ENCODE measurements at places on chromosomes 3 and 15. TPM values are rescaled to one million over a fixed set of nuclear protein-coding genes. Genes with fewer than 3 reads are reported as not detected.

The SLC9C1 gene
- not detected for total RNA-seq

- H3K4me3 ChIP-seq: no peak overlapping the region
- H3K4me1 ChIP-seq: peaks cover 14% of the 10 kb centered on the region
- H3K27ac ChIP-seq: peak overlapping the region; percentile 1
- DNase-seq: no peak
- no peaks in the 10 kb centered on the region for H3K36me3 ChIP-seq
- H3K27me3 ChIP-seq: no peaks in the 10 kb centered on the region
Observed at GRCh38 chr3:106711650-106712049, 665.6 kb upstream of the CCDC54 start.

The GOLGA8J gene
- total RNA-seq: not detected

DNA sequence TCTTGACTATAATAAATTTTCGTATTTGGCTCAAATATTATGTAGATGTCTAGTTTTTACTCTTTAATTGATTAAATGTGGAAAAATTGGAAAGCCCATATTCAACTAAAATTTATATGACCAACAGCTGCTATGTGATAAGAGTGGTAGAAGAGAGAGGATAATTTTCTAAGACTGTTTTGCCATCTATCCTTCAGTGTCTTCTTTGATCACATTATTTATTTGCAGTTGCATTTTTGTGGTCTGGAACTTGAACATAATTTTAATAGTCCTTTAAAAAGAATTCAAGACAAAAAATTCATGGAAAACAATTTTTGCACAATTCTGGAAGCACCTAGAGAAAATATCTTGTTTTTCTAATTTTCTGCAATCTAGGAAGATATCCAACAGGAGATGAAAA lies 213.3 kb upstream of the THBS1 start:
- no peak overlapping the region for H3K4me3 ChIP-seq
- peaks cover 42% of the 10 kb centered on the region for H3K4me1 ChIP-seq
- H3K27me3 ChIP-seq: no peaks in the 10 kb centered on the region
- H3K27ac ChIP-seq: no peak overlapping the region

GRCh38 chr15:59332009-59332408 lies 40.7 kb downstream of the MYO1E start:
- H3K27me3 ChIP-seq: no peaks in the 10 kb centered on the region
- no peak overlapping the region for H3K4me3 ChIP-seq
- H3K27ac ChIP-seq: no peak overlapping the region
- no peak for DNase-seq

- H3K27ac ChIP-seq: peak overlapping the region; percentile 60
- H3K27me3 ChIP-seq: no peaks in the 10 kb centered on the region
- no peak for DNase-seq
- peaks cover 71% of the 10 kb centered on the region for H3K4me1 ChIP-seq
- no peak overlapping the region for H3K4me3 ChIP-seq
- peaks cover 3% of the 10 kb centered on the region for H3K36me3 ChIP-seq
Observed at GRCh38 chr15:68794863-68795262, 25.8 kb downstream of the ANP32A start.
